ENCODE measurements at places on chromosomes 1 and 21.
A peak's percentile ranks its signal among the peaks of the same experiment; 100 is the strongest.

- DNase-seq = no peak
These were observed 40.8 kb downstream of the RTCA start for GRCh38 chr1:100306735-100307313.

GRCh38 chr21:35506771-35507170, 457.7 kb upstream of the RUNX1 start:
- DNase-seq = peak; percentile 66

DNA sequence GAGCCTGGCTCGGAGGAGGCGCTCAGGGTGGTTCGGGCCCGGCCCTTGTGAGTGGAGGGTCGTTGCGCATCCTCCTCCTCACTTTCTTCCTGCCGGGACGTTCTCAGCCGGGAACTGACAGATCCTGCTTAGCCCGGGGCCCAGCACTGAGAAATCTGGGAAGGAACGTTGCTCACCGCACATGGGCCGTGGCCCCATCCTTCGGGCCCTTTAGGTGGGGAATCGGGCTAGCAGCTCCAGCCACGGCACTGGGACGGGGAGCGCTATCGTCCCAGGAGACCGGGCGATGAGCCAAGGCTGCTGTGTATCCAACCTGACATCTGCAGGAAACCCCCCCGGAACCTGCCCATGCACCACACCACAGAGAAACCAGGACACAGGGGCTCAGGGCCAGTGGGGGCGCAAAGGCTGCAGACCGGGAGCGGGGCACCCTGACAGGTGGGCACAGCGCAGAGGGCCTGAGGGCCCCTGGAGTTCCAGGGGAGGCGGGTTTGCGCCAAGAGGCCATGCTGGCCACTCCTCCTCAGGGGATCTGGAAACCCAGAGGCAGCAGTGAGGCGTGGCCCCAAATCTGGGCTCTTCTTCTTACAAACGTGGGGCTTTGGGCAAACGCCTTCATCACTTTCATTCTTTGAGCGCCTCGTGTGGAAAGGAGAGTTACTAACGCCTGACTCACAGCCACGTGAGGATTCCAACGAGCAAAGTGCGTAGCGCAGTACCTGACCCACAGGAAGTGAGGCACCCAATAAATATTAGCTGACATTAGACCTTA, at the start of gene SH2D5:
Gene SH2D5 (minus strand): TSS at position 116 of the 772 bp plus-strand sequence. CDS start 4,659 bp downstream, outside the sequence.
- DNase-seq = peak; percentile 99

DNA sequence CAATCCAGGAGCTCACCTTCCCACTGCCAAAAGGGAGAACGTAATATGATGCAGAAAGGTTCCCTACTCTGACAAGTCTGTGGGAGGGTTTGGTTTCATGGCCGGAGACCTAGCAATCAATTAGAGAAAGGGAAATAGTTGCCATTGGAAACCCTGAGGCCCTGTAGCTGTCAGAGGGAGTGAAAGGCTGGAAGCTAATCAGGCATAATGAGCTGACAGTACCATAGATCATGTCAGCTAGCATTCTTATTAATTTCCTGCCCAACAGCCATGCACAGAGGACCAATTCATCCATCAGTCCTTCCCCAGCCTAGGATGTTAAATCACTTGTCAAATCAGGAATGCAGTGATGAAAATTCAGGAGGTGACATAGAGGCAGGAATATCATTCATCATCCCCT, 527.3 kb downstream of the PLPP3 start:
- DNase-seq = no peak

- no peak for DNase-seq
These were observed 16.3 kb downstream of the NTPCR start for GRCh38 chr1:232966663-232967062.

DNA sequence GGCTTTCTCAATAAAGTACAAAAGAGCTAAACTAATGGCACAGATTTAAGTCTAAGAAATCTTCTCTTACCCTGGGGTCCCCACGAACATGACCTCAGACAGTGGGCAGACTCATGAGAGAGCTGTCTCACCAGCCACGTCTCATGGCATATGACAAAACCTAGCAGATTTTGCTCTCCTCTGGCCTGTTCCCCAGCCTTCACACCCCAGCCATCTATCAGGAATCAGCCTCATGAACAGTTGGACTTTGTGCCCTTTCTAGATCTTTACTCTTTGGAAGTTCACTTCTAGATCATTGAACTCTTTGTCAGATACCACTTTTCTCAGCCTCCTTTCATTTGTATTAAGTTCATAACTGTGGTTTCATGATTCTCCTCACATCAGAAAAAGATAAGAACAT, 14.2 kb upstream of the HSD3B1 start:
- DNase-seq = no peak

- DNase-seq = no peak
These were observed 8.6 kb downstream of the CLSTN1 start for GRCh38 chr1:9815150-9815549.

- DNase-seq = peak; percentile 90
These were observed 24.4 kb downstream of the RRAGC start for GRCh38 chr1:38834937-38835827.

DNA sequence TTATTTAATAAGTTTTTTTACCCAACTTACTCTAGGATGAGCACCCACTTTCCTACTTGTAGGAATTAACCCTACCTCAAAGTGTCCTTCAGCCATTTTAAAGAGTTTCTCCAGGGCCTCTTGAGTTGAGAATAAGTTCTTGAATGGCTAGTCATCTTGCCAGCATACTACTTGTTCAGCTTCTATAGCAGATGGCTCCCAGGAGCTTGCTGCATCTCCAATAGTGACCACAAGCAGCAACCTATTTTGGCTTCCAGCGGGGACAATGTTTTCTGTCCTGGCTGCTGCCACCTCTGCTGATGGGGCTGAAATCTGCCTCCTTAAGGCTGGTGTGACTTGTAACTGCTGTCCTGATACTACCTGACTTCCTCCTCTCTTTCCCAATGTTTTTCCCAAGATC, 20.8 kb upstream of the PIK3R3 start:
- DNase-seq = no peak

DNA sequence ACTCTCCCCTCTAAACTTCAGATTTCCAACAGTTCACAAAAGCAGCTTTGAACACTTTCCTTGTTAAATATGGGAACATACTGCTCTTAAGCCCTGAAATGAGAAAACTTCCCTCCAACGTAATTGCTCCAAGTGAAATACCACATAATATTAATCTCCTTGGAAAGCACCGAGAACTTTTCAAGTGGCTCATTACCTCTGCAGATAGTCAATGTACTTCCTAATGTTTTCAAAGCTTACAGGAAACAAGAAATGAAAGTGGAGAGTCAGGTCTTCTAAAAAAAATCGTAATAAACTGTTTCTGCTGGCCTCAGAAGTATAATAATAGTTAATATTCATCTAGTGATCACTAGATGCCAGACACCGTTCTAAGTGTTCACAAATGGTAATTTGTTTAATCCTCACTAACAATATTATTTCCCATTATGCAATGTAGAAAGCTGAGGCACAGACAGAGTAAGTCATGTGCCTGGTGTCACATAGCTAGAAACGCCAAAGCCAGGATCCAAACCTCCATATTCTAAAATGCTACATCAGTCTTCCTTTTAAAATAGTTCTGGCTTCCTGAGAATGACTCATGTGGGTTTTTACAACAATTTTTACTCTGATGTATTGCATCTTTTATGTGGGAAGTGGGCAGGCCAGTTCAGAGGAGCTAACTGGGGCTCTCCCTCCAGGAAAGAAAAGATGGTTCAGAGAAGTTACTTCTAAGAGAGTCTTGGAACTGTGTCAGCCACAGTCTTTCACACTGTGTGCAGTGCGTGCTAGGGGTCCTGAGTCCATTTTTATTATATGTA, 177.2 kb downstream of the PLPPR4 start:
- DNase-seq = peak; percentile 38

DNA sequence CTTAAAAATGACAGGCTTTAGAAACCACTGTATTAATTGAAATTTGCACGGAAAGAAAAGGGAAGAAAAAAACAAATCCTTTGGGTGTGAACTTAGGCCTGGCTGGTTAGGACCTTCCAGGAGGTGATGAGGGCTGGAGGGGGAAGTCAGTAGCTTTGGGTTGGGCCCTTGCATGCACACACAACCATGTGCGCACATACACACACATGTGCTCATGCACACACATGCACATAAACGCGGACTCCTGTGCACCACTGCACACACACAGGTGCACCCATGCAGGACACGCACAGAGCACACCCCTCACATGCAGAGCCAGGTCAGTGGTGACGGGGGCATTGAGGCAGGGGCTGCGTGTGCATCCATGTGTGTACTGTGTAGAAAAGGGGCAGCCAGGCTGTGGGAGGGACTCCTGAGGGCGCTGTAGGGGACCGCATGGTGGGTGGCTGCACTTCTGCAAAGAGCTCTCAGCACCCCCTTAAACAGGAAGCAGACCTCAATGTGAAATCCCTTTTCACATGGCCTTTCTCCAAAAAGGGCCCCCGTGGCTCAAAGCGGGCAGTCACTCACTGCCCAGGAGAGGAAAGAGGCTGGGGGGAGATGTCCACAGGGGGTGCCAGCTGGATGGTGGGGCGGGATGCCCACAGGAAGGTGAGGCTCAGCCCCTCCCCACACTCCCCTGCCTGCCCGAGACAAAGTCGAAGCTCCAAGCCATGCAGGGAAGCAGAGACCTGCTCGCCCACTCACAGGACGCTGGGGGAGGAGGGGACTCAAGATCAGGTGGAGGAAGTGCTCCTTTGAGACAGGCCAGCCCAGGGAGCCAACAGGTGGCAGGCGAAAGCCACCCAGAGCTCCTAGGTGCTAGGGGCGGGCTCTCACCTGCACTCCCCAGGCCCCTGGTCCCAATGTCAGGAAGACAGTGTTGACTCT, 95.2 kb downstream of the ITPKB start:
- DNase-seq = no peak

DNA sequence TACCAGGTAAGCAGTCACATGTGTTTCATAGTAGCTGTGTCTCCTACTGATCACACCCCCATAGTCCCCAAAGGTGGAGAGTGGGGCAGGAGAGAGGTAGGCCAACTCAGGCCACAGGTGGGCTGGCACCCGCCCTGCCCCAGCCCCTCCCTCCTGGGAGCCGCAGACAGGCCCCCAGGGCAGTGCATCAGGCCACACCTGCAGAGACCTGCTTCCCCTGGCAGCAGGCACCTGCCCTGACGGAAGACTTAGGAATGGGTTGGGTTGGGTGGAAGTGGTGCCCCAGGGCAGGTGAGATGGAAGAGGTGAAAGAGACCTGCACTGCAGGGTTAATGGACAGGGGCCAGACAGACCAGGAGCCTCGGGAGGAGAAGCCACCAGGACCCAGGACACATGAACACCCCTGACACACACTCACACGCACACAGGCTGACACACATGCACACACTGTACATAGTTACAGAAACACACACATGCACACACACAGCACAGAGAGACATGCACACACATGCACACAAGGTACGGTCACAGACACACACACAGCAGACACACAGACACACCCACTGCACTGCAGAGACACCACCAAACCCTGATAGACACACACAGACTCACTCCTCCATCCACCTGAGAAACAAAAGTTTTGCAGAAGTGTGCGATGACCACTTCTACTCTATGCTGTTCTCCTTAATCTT, 1.7 kb upstream of the COL18A1 start:
- DNase-seq = no peak

DNA sequence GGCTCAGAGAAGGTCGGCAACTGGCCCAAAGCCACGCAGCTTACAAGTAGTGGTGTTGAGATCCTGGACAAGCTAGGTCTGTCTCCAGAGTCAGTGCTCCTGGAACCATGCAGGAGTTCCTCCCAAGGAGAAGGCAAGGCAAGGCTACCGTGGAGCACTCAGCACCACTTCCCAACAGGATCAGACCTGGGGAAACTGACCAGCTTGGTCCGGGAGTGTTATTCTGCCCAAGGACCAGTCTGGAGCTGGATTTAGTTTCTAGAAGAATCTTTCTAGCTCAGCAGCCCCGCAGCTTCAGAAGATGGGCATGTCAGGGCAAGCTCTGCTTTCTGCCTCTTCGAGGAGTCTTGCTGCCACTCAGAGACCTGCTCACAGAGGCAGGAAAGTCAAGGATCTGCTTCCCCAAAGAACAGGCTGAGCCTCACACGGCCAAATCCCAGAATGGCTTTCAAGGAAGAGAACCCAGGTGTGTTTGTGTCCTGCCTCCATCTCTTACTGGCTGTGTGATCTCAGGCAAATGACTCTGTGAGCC, 302.8 kb downstream of the MATN1 start:
- no peak for DNase-seq

- peak; percentile 15 for DNase-seq
These were observed 570.1 kb upstream of the CXADR start for GRCh38 chr21:16942703-16943102.

DNA sequence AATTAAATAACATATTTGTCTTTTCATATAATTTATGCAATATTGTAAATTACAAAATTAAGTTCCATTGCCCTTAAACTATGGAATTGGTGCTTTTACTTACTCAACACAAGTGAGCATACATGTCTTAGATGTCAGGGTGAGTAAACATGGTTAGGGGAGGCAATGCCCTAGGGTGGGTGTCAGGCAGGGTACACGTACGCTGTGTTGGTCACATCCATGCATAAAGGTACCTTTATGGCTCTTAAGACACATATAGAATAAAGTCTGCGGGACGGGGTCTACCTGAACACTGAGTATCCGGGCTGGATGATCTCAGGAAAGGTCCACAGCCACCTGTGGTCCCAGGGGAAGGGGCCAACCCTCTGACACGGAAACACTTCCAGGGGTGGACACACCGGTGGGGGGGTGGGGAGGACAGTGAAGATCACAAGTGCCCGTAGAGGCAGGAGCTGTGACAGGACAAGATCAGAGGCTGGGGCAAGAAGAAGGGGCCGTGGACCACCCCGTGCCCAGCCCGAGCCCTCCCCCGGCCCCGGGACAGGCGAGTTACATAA, 720 bp downstream of the LIN9 start:
- DNase-seq = no peak

DNA sequence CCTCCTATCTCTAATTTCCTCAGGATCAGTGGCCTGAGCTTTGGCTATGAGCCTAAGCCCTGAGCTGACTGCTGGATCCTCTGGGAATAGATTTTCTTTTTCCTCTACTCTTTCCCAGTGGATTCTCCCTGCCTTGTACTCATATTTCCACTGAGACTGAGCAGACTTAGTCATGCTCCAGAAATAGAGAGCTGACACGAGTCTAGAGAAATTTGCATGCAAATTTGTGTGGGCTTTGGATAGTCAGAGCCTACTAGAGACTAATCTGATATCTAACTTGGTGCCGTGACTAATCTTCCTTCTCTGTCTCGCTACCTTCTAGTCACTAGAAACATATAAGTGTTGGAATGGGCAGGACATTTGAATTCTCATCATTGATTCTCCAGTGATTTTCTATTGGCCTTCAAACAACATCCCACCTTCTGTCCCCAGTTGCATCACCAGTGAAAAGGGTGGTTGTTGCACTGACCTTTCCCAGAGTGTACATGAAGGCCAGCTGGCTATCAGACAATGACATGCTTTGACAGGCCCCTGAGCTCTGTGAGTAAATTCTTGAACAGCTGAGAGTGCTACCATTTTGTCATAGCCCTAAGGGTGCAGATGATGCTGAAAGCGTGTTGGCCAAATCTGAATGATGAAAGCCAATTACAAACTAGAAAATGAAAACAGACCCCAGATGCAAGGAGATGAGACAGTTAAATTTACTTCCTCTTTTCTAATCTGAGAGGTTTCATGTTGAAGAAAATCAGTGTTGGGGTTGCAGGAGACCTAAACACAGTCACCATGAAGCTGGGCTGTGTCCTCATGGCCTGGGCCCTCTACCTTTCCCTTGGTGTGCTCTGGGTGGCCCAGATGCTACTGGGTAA, at the start of gene FCRLA:
Gene FCRLA (plus strand): TSS at position 748 of the 866 bp plus-strand sequence. CDS start 36 bp downstream, at position 784.
- DNase-seq = peak; percentile 97

Measured in fibroblast of the aortic adventitia (primary cell).